ENCODE measurements at places on chromosomes 11 and 22.

DNA sequence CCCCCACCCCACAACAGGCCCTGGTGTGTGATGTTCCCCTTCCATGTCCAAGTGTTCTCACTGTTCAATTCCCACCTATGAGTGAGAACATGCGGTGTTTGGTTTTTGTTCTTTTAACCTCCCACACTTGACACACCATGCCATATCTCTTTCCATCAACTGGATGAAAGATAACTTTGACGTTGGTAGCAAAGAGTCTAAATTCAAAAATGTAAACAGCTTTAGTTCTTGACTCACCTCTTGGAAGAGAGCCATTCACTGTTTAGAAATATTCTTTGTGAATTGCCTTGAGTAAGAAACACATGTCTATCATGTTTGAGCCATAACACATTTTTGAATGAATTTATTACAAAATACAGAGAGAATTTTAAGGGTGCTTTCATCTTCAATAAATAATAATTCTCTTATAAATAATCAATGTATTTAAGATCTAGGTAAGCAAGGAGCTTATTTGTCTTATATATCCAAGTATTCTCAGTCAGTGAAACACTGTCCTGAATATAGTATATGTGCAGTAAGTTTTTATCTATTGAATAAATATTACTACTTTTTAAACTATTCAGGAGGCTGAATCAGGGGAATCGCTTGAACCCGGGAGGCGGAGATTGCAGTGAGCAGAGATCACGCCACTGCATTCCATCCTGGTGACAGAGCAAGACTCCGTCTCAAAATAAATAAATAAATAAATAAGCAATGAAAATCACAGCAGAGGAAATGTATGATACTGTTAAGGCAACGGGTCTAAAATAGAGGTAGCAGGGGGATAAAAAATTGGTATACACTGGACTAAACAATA is 6.7 kb downstream of the CARD18 start:
- no peak for DNase-seq

- no peak for DNase-seq
Observed at GRCh38 chr11:131938351-131938751, 567.9 kb downstream of the NTM start.

DNA sequence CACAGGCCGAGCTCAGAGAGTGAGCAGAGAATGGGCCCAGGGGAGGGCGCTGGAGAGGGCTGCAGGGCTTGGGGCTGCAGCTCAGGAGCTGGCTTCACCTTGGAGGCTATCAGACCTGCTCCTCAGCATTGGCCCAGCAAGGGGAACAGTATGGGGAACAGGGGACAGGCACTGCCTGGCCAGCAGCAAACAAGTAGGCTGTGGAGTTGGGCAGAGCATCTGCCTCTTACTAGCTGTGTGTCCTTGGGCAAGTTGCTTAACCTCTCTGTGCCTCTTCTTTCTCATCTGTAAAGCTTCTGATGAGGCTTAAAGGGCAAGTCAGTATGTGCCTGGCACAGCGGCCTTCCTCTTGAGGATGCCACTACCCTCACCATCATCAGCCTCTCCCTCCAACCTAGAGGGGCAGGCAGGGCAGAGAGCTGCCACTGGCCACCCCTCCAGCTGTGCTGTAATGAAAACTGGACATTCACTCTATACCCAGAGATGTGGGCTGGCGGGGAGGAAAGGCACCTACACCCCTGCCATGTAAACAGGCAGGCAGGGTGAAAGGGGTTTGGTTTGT is 7.5 kb upstream of the CDKN1C start:
- DNase-seq: peak; percentile 45

GRCh38 chr11:19673924-19674729 is 38.5 kb upstream of the NAV2 start:
- no peak for DNase-seq

DNA sequence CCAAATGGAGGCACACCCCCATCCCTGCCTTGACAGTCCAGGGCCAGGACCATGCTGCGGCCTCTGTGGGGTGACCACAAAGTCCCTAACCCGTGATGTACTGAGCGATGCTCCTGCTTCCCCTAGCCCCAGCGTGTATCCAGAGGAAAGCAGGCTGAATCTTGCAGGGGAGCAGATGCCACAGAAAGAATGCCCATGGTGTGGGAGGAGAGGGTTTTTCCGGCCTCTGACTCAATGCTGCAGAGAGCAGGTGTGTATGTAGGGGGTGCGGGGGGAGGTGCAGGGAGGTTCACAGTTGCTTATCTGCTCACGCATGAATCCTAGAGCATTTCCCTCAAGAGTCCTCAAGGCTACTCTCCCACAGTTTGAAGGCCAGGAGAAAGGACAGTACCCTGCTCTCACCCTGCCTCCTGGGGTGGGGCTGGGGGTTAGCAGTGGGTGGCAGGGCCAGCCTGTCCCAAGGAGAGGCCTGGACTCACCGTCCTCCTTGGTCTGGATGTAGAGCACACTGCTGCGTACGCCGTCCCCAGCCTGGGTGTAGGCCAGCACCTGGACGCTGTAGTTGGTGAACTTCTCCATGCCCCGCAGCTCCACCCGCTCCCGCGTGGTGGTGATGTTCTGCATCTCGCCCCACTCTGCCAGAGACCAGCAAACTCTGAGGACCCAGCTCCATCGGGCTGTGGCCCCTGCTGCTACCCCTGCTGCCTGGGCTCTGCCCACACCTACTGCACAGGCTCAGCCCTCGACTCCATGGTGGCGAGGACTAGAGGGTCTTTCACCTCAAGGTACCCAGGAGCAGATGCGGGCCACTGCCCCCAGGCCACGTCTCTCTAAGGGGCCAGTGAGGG is 130.8 kb downstream of the CEP164 start:
- DNase-seq: no peak

DNA sequence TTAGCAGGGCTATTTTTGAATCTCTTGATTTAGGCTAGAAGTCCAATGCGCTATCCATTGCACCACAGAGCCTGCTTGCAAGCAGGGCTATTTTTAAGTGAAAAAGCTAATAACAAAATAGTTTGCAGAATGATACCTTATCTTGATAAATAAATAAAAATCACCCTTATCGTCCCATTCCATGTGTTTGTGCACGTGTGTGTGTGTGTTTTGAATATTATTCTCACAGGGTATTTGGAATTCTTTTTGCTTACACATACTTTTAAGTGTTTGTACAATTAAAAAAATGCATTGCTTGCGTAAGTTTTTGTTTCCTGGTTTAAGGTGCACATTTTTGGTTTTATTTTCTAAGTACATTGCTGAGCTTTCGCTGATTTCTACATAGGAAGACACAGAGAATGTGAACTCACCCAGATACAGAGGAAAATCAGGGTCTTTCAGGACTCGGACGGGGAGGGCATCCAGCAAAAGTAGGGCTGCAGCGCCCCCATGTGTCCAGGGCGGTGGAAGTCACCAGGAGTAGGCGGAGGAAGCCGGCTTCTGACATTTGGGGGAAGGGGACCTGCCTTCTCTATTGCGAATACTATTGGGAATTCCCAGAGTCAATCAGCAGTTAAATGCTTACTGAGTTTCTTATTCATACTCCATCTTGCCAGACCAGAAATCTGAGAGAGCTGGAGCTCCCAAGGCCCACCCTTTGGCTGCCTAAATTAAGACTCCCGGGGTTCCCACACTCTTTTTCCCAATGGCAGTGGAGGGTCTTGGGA is 27.3 kb downstream of the SLC1A2 start:
- peak; percentile 74 for DNase-seq
